A673 (cell line): ENCODE measurements at places on chromosomes 5 and 9.
A peak's percentile ranks its signal among the peaks of the same experiment; 100 is the strongest.

DNA sequence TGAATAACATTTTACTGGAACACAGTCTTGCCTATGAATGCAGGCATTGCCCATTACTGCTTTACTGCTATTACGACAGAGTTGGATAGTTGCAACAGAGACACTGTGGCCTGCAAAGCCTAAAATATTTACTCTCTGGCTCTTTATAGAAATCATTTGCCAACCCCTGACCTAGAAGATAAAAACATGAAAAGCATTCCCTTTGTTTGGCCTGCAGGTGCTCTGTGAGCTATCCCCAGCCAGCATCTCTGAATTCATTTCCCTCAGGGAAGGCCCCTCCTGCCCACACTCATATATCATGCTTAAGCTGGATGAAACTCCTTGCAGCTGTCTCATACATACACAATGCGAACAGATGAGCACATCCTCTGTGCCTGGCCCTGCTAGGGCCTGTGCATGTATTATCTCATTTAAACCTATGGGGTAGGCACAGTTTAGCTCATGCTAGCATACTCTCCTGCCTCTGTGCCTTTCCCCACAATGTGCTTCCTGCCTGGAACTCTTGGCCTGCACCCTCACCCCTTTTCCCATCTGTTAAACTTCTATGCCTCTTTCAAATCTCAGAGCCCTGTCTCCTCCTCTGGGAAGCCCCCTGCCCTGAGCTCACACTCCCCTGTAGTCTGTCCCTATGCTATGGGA lies 193.1 kb downstream of the PAX5 start:
- DNase-seq: no peak

- DNase-seq: no peak
Observed at GRCh38 chr5:172496671-172497371, 42.5 kb upstream of the SH3PXD2B start.

DNA sequence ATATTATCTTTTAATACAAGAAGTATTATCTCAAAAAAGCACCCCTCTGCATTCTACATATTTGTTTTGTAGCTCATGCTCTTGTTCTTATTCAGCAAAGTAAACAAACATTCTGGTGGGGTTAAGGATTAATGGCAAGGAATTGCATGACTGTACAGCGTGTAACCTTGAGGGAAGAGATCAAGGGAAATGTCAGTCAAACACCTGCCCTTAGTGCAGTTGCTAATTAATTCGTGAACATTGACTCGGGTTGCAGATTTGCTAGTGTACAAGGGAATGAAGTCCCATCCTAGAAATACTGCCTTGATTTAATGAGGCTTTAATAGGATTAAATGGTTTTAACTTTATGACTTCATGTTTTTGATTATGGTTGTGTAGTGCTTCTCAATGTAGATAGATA lies 1758.1 kb downstream of the MAT2B start:
- no peak for DNase-seq

- DNase-seq: no peak
Observed at GRCh38 chr9:120932086-120932823, 5.7 kb upstream of the TRAF1 start.

GRCh38 chr9:108761655-108762347 lies 94.0 kb downstream of the ACTL7B start:
- peak; percentile 64 for DNase-seq

DNA sequence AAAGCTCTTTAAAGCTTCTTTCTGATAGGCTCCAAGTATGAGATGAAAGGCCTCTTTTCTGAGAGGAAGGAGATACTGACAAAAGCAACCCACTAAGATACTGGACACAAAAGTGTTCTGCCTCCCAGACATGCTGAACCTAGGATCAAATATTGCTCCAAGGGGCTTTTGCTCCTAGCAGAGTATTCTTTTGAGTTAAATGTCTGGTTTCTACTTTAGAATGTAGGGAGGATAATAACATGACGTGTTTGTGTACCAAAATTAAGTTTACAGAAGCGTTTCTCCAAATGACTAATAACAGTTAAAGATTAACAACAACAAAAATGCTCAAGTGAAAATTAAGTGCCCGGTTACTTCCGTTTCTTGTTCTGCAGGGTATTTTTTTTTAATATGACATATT lies 2293.3 kb upstream of the C9orf72 start:
- DNase-seq: no peak

- DNase-seq: no peak
Observed at GRCh38 chr9:27654629-27655285, 81.5 kb upstream of the C9orf72 start.

- DNase-seq: no peak
Observed at GRCh38 chr5:71697967-71698366, 21.1 kb upstream of the CARTPT start.

GRCh38 chr5:115661563-115661962 lies 35.7 kb upstream of the TMED7 start:
- DNase-seq: no peak

- peak; percentile 17 for DNase-seq
Observed at GRCh38 chr5:107636555-107636954, 34.2 kb downstream of the EFNA5 start.

DNA sequence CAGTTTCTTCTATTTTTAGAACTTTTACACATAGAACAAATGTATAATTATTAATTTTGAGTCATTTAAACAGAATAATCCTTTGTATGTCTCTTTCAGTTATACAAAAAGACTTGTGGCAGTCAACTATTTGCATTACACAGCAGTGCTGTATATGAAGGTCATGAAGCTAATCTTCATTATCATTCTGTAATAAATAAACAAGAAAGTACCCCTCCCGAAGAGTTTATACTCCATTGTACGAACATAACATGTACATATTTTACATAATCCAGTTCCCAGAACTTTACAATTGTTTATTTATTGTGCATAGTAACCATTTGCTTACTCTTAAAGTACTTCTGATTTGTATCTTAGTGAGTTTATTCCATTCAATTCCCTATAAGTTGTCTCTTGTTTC lies 267.9 kb downstream of the FBXL17 start:
- no peak for DNase-seq

GRCh38 chr9:101970609-101971008 lies 232.2 kb upstream of the GRIN3A start:
- no peak for DNase-seq

DNA sequence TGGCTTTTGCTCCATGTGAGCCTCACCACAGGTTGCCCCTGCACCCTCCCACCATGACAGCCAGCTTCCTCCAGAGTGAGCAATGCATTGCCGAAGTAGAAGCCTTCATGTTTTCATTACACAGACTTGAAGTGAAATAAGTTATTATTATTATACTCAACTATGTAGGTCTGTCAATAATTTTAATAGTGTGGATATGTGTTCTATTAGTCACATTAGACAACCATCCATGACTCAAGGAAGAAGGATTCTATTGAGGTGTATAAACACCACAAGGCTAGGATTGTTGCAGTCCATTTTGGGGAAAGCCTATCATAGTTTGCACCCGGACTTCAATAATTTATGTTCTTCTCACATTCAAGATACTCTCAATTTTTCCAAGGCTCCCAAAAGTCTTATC lies 369.5 kb downstream of the TAF11L14 start:
- DNase-seq: no peak

DNA sequence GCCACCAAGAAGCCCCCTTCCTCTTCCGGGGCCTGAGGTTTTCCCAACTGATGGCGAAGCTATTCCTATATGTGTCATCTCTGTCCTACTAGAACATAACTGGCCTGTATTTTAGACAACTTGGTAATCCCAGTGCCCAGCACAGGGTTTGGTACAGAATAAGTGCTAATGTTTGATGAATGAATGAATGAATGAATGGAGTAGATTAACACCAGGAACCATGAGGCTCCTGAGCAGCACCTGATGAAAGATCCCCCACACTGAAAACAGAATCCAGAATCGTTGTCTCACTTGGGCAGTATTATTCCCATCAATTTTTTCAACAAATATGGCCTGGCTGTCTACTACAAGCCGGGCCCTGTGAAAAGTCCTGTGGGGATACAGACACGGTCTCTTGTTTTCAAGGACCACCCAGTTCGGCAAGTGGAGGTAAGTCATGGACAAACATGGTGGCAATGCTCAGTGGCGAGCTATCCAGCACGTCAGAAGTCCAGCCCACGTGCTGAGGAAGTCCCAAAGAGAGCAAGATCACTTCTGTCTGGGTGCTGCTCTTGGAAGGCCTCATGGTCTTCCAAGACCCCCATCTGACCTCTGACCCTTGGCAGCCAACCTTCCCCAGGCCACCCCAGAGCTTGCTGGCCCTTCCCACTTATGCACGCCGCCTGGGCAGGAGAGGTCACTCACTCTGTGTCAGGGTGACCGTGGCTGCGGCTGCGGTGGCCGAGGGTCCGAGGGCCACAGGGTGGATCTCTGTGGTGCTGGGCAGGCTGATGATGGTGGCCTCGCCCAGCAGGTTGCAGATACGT lies 1.0 kb downstream of the NAIF1 start:
- no peak for DNase-seq
